ENCODE measurements at places on chromosomes 7 and 10.
A peak's percentile ranks its signal among the peaks of the same experiment; 100 is the strongest.

DNA sequence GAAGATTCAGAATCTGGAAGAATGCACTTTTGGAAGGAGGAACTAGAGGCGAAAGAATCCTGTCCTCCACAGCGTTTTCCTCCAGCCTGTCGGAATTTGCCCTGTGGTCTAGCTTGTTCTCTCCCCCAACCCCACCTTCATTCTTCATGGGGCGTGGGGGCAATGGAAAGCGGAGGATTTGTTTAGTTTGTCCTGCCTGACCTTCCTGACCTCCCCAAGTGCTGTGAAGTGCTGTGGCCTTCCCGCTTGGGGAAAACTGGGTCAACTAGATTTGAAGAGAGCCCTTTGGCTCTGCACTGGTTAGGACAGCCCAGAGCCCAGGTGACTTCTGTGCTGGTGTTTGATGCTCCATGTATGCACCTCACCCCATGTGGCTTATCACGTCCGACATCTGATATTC, 49.1 kb downstream of the GATA3 start:
- DNase-seq, result no peak

DNA sequence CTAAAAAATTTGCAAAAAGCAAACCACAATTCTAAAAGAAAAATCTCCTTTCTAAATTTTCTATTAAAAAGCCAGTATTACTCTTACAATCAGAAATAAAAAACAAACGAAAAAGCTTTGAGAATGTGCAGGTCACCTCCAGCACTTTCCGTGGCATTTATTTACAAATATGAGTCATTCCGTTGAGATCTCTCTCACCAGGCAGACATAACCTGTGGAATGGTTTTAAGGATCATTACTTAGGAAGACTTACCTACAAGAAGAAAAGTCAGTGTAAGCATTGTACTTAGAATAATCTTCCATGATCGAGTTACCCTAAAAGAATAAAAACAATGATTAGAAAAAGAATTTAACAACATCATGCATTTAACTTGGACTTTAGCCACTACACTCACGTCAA, 3.3 kb downstream of the SUN3 start:
- DNase-seq, result no peak

- no peak for DNase-seq
These were observed 243.1 kb upstream of the SHH start for GRCh38 chr7:156055206-156055822.

GRCh38 chr10:12509794-12510100, 160.4 kb downstream of the CAMK1D start:
- DNase-seq, result no peak

DNA sequence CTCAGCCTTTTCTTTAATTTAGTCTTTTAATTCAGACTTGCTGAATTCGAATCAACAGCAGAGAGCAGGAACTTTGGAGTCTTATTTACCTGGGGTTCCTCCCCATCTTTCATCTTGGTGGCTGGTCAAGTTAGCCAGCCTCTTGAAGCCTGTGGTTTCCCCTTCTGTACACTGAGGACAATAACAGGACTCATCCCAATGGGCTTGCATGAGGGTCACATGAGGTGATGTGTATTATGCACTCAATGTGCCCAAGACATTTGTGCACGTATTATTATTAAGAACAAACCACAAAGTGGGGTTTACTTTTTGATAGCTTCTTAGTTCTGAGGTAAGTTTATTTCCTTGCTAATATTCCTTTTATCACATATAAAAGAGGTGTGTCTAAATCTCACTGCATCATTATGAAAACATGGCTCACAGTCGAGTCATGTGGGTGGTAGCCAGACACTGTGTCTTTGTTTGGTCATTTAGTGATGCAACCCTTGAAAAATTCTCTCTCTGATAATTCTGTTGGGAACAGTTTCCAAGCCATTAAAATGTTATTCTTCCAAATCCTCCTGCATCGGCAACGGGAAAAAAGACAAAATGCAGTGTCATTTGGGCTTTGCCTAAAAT, 86.5 kb upstream of the GRB10 start:
- peak; percentile 89 for DNase-seq

GRCh38 chr7:7654964-7655715, 14.6 kb downstream of the UMAD1 start:
- DNase-seq, result no peak

DNA sequence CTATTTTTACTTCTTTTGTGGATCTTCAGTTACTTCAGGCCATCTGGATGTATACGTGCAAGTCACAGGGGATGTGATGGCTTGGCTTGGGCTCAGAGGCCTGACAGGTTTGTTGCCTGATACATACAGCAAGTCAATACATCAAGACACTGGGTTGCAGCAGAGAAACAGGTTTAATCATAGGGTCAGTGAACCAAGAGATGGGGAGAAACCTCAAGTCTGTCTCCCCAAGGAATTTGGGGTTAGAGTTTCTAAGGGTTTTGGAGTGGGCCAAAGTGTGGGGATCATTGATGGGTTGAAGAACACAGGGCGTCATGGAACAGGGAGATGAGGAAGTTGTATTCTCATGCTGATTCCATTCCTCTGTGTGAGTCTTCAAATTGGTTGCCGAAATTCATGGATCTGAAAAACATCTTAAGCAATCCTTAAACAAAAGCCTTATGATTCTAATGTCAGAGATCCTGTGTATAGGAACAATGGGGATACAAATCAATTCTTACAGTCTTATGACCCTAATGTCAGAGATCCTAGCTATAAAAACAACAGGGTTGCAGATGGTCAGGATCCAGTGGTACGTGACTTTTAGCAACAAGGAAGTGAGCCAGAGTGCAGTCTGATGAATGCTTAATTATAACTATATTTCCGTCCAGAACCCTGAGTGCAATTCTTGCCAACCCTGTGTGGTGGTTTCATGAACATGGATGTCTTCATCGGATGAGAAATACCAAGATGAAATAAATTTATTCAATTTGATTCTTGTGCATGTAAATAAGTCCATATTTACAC, 18.9 kb downstream of the OTUD1 start:
- DNase-seq, result no peak
